Sigmoid colon (tissue), 7 donors: ENCODE measurements at places on chromosomes 2 and 18. TPM values are rescaled to one million over a fixed set of nuclear protein-coding genes. Genes with fewer than 3 reads are reported as not detected.

NPAS2 gene
- total RNA-seq: 14.2 TPM

GRCh38 chr2:157782057-157782845 is 93.9 kb downstream of the ACVR1 start:
- H3K27ac ChIP-seq: no peak overlapping the region
- H3K4me3 ChIP-seq: no peak overlapping the region
- peaks cover 56% of the 10 kb centered on the region for H3K4me1 ChIP-seq

- no peak for DNase-seq
- no peaks in the 10 kb centered on the region for H3K27me3 ChIP-seq
- peak overlapping the region; percentile 59 for H3K27ac ChIP-seq
- H3K36me3 ChIP-seq: no peaks in the 10 kb centered on the region
These were observed 24.9 kb downstream of the BIN1 start for GRCh38 chr2:127081826-127082633.

DNA sequence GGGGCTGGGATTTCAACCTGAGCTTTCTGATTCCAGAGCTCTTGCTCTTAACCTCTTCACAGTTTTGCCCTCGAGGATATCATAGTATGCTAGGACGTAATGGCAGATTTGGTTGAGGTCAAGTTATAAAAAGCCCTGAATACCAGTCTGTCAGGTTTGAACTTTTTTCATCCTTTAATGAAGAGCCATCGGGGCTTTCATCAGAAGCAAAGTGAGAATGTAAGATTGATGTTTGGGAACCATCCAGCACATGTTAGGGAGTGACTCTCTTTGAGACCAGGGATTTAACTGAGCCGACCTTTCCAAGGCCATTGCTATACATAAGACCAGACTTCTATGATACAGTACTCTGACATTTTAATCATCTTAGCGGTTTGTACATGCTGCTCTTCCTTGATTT is 142.5 kb downstream of the TTC27 start:
- DNase-seq: no peak
- H3K36me3 ChIP-seq: no peaks in the 10 kb centered on the region
- no peak overlapping the region for H3K27ac ChIP-seq

GRCh38 chr18:23684515-23685197 is 4.6 kb upstream of the LAMA3 start:
- H3K4me3 ChIP-seq: no peak overlapping the region
- no peak overlapping the region for H3K27ac ChIP-seq
- H3K27me3 ChIP-seq: no peaks in the 10 kb centered on the region
- no peaks in the 10 kb centered on the region for H3K36me3 ChIP-seq

DNA sequence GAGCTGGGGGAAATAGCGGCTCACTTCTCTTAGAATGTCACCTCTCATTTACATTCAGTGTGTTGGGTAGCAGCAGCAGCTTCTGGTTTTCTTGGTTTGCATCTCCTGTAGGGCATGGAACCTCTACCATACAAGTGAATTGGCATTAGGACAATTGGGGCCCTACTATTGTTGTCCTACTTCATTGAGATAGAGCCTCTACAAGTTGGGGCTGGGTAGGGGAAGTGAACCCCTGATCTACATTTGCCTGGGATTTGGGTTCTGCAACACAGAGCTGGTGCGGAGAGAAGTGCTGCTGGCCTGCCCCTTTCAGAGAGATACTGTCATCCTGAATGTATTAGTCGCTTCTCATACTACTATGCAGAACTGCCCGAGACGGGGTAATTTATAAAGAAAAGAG is 391.6 kb upstream of the HS6ST1 start:
- no peak for DNase-seq
- H3K27me3 ChIP-seq: no peaks in the 10 kb centered on the region

- no peaks in the 10 kb centered on the region for H3K27me3 ChIP-seq
- no peak overlapping the region for H3K27ac ChIP-seq
- no peaks in the 10 kb centered on the region for H3K36me3 ChIP-seq
- DNase-seq: no peak
- no peak overlapping the region for H3K4me3 ChIP-seq
- H3K4me1 ChIP-seq: no peaks in the 10 kb centered on the region
These were observed 66.4 kb downstream of the KCNF1 start for GRCh38 chr2:10978090-10978670.

- H3K27ac ChIP-seq: peak overlapping the region; percentile 58
- no peaks in the 10 kb centered on the region for H3K36me3 ChIP-seq
- DNase-seq: no peak
- no peaks in the 10 kb centered on the region for H3K27me3 ChIP-seq
These were observed 183.0 kb downstream of the MYO5B start for GRCh38 chr18:50011813-50012435.

DNA sequence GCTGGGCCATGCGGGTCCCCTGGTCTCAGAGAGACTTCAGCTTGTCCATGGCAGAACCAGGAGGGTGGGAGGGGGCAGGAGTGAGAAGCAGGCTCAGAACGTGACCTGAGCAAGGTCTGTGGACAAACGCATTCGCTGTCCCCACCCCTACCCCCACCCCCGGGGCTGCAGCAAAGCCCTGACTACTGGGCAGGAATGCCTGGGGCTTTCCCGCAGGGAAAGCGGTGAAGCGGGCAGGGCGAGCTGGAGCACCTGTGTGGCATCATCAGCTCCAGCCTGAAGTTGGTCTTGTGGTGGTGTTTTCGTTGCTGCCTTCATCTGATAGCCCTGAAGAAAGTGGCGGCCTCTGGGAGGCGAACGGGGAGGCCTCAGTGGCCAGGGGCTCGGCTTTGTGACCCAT is 26.1 kb upstream of the ALKAL2 start:
- H3K4me1 ChIP-seq: no peaks in the 10 kb centered on the region
- H3K27ac ChIP-seq: no peak overlapping the region
- peaks cover 8% of the 10 kb centered on the region for H3K27me3 ChIP-seq
- no peaks in the 10 kb centered on the region for H3K36me3 ChIP-seq
- no peak overlapping the region for H3K4me3 ChIP-seq
- no peak for DNase-seq

DNA sequence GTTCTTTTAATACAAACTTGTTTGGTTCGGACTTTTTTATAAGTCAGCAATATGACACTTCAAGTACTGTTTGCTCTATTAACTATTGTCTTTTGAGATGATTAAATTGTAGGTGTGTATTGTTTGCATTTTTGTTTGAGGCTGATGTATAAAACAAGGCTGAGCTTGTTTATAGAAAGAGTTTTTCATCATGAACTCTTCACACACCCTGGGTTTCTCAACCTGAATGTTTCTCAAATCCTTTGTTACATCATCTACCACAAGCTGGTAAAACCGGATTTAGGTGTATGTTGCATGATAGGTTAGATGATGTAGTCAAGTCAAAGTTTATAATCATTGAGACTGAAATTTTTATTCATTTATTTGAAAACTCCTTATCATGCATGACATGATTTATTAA is 335.2 kb upstream of the LRATD1 start:
- no peaks in the 10 kb centered on the region for H3K27me3 ChIP-seq
- H3K36me3 ChIP-seq: no peaks in the 10 kb centered on the region
- H3K4me3 ChIP-seq: no peak overlapping the region
- H3K4me1 ChIP-seq: no peaks in the 10 kb centered on the region
- no peak overlapping the region for H3K27ac ChIP-seq

DNA sequence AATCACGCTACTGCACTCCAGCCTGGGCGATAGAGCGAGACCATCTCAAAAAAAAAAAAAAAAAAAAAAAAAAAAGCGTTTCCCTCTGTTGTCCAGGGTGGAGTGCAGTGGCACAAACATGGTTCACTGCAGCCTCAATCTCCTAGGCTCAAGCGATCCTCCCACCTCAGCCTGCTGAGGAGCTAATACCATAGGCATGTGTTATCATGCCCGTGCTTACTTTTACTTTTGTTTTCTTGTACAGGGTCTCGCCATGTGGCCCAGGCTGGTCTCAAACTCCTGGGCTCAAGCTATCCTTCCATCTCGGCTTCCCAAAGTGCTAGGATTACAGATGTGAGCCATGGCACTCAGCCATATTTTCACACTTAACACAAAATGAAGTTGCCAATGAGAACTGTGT is 37.5 kb downstream of the PSME4 start:
- peaks cover 7% of the 10 kb centered on the region for H3K36me3 ChIP-seq
- H3K27ac ChIP-seq: no peak overlapping the region

DNA sequence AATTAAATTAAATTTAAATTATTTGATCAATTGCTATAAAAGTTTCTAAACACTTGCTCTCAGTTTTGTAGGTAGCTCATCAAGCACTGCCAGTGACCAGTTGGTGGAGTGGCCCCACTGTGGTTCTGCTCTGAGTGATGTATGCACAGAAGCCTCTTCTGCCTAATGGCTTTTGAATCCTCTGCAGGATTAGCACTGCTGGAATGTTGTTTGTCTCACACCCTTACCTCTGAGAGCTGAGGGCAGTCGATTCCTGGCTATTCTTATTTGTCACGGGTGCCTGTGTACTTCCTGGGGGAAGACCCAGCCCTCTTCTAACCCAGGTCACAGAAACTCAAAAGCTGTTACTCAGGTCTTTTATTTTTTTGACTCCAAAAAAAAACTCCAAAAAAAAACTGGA is 9.5 kb downstream of the CAPN14 start:
- no peaks in the 10 kb centered on the region for H3K27me3 ChIP-seq
- no peaks in the 10 kb centered on the region for H3K36me3 ChIP-seq
- H3K4me1 ChIP-seq: peaks cover 11% of the 10 kb centered on the region
- H3K27ac ChIP-seq: no peak overlapping the region
- no peak for DNase-seq

ZNF892 gene
- total RNA-seq: 9.4 TPM

GRCh38 chr18:27860701-27861107 is 316.2 kb downstream of the CDH2 start:
- H3K4me3 ChIP-seq: no peak overlapping the region
- H3K27me3 ChIP-seq: no peaks in the 10 kb centered on the region
- H3K4me1 ChIP-seq: no peaks in the 10 kb centered on the region
- no peak for DNase-seq
- no peaks in the 10 kb centered on the region for H3K36me3 ChIP-seq
- no peak overlapping the region for H3K27ac ChIP-seq

FIGN gene
- 4.6 TPM for total RNA-seq

CENPA gene
- not detected for total RNA-seq

IL37 gene
- not detected for total RNA-seq

DNA sequence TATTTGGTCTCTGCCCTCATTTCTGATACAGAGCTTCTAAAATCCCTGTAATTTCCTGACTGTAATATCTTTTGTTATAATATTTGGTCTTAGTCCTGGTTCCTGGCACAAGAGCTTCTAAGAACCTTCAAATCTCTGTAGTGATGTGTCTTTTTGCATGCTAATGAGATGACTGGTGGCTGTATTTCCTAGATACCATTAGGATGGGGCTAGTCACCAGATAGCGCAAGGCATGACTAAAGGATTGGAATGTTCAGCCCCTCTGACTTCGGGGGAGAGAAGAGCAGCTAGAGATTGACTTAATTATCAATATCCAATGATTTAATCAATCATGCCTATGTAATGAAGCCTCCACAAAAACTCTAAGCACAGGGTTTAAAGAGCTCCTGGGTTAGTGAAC is 620.8 kb upstream of the ACVR2A start:
- H3K36me3 ChIP-seq: no peaks in the 10 kb centered on the region
- DNase-seq: no peak
- H3K4me1 ChIP-seq: no peaks in the 10 kb centered on the region
- no peak overlapping the region for H3K4me3 ChIP-seq
- H3K27ac ChIP-seq: no peak overlapping the region
- H3K27me3 ChIP-seq: no peaks in the 10 kb centered on the region

DNA sequence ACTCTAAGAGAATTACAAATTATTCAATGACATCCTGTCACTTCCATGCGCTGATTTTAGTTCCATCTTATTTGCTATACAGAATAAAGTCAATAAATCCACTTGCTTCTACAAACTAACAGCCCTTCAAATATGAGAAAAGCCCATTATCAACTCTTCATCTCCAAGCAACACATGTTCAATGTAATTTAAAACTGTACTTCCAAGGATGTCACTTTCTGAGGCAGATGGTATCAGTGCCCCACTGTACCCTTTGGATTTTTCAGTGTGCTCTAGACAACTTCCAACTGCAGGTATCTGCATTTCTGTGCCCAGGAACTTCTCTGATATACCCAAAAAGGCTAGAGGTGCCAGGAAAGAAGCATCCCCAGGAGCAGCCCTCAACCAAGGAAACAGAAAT is 87.6 kb downstream of the SMAD2 start:
- H3K27ac ChIP-seq: no peak overlapping the region
- H3K27me3 ChIP-seq: no peaks in the 10 kb centered on the region
- H3K36me3 ChIP-seq: peaks cover 29% of the 10 kb centered on the region
- H3K4me1 ChIP-seq: no peaks in the 10 kb centered on the region

GRCh38 chr2:114542695-114543094 is 100.3 kb downstream of the DPP10 start:
- no peak overlapping the region for H3K4me3 ChIP-seq
- H3K4me1 ChIP-seq: no peaks in the 10 kb centered on the region
- no peaks in the 10 kb centered on the region for H3K27me3 ChIP-seq
- DNase-seq: no peak
- no peak overlapping the region for H3K27ac ChIP-seq

DNA sequence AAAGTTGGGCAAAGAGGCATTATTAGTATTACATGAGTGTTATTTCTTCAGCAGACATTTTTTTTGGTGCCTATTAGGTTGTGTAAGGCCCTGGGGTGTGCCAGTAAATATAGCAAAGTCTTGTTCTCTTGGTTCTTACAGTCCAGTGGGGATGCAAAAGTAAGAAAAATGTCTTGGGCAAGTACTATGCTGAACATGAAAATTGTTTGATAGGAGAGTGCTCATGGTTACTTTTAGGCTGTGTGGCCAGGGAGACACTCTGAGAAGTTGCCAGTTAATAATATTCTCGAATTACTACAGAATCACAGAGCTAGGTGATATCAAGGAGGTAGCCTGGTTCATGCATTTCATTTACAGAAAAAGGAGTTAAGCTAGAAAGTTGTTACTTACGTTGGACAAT is 1.9 kb downstream of the AGFG1 start:
- H3K27ac ChIP-seq: no peak overlapping the region
- no peak for DNase-seq
- no peaks in the 10 kb centered on the region for H3K36me3 ChIP-seq
- no peak overlapping the region for H3K4me3 ChIP-seq
- no peaks in the 10 kb centered on the region for H3K4me1 ChIP-seq

GRCh38 chr18:12595571-12596255 is 62.2 kb downstream of the SPIRE1 start:
- H3K27me3 ChIP-seq: no peaks in the 10 kb centered on the region
- H3K4me3 ChIP-seq: no peak overlapping the region
- no peaks in the 10 kb centered on the region for H3K36me3 ChIP-seq
- H3K27ac ChIP-seq: no peak overlapping the region
- no peak for DNase-seq

ASB1 gene
- 13.6 TPM for total RNA-seq

DNA sequence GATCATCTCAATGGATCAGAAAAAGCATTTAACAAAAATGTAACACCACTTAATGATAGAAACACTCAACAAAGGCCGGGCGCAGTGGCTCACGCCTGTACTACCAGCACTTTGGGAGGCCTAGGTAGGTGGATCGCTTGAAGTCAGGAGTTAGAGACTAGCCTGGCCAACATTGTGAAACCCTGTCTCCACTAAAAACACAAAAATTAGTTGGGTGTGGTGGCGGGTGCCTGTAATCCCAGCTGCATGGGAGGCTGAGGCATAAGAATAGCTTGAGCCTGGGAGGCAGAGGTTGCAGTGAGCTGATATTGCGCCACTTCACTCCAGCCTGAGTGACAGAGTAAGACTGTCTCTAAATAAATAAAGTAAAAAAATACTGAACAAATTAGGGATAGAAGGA is 74.6 kb downstream of the PLB1 start:
- H3K36me3 ChIP-seq: no peaks in the 10 kb centered on the region
- no peaks in the 10 kb centered on the region for H3K27me3 ChIP-seq
- H3K4me1 ChIP-seq: no peaks in the 10 kb centered on the region
- H3K27ac ChIP-seq: no peak overlapping the region

DSC2 gene
- total RNA-seq: 2.1 TPM

GRCh38 chr18:46320928-46321711 is 216.9 kb downstream of the HAUS1 start:
- H3K27me3 ChIP-seq: no peaks in the 10 kb centered on the region
- no peak overlapping the region for H3K4me3 ChIP-seq
- no peaks in the 10 kb centered on the region for H3K36me3 ChIP-seq
